ENCODE measurements at places on chromosomes 13 and 19.

GRCh38 chr13:26221399-26221720 is 754 bp downstream of the RNF6 start:
- ATAC-seq = peak; percentile 72

DNA sequence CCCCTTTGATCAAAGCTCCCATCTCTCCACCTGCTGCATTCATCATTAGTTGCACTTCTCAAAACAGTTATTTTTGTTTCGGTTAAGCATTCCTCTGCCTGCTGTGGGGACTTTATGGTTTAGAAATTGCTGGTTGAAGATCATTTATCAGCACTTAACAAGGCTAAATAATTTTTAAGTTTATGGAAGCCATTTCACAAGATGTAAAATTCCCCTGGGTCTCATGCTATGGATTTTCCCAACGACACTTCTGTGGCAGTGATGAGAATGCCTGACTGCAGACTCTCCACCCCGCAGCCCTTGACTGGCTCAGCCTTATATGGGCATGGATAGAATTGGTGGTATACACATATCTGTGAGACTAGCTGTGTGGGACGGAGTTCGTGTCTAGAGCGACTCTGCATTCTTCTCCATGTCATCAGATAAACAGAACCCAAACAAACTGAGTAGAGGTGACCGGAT is 52.8 kb downstream of the COL4A2 start:
- peak; percentile 32 for ATAC-seq

DNA sequence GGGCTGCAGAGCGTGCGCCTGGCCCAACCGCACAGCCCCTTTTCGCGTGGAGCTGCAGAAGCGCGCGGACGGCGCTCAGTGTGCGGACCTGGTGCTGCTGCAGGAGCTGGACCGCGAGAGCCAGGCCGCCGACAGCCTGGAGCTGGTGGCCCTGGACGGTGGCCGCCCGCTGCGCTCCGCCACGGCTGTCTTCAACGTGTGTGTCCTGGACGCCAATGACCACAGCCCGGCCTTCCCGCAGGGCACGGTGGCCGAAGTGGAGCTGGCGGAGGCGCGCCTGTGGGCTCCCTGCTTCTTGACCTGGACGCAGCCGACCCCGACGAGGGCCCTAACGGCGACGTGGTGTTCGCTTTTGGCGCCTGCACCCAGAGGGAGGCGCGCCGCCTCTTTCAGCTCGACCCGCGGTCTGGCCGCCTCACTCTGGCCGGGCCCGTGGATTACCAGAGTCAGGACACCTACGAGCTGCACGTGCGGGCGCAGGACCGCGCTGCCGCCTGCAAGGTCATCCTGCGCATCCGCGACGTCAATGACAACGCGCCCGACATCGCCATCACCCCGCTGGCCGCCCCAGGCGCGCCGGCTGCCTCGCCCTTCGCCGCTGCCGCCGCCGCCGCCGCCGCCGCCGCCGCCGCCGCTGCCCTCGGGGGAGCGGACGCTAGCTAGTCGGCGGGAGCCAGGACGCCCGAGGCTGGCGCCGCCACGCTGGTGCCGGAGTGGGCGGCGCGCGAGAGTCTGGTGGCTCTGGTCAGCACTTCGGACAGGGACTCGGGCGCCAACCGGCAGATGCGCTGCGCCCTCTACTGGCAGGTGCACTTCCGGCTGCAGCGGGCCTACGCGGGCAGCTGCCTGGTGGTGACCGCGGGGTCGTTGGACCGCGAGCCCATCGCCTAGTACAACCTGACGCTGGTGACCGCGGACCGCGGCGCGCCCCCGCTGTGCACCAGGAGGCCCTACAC is 172.2 kb downstream of the OLFM4 start:
- no peak for ATAC-seq

- no peak for ATAC-seq
Observed at GRCh38 chr13:73631411-73631810, 502.8 kb downstream of the KLF12 start.

DNA sequence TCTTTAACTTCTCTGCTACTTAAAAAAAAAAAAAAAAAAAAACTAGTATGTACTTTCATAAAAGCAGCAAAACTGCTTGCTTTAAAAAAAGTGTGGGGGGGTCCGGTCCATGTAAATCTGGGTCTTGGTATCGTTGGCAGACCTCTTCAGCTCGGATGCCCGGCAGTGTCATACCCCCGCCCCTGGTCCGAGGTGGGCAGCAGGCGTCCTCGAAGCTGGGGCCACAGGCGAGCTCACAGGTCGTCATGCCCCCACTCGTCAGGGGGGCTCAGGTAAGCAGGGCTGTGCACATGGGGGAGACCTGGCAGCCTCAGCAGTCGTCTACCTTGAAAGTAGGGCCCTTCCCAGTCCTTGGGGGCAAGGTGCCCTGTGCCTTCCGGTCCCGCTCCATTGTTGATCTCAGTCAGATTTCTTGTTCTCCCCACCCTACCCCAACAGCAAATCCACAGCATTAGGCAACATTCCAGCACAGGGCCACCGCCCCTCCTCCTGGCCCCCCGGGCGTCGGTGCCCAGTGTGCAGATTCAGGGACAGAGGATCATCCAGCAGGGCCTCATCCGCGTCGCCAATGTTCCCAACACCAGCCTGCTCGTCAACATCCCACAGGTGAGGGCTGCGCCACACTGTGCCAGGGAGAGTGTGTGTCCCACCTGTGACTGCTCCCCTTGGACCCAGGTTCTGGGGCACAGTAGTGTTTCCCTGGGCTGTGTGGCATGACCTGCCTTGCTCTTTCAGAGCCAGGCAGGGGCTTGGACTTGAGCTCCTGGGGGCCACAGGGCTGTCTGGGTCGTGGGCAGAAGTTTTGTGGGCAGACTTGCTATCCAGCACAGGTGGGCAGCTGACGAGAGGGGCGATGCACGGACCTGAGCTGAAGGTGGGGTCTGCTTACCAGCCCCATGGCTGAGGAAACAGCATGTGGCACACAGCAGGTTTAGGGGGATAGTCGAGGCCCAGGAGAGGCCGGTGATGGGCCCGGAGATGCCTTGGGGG is 19.4 kb downstream of the TSSK6 start:
- no peak for ATAC-seq

- ATAC-seq = no peak
Observed at GRCh38 chr19:56837492-56838023, 3.0 kb downstream of the PEG3 start.

- peak; percentile 81 for ATAC-seq
Observed at GRCh38 chr13:96958286-96958891, 35.9 kb downstream of the OXGR1 start.

DNA sequence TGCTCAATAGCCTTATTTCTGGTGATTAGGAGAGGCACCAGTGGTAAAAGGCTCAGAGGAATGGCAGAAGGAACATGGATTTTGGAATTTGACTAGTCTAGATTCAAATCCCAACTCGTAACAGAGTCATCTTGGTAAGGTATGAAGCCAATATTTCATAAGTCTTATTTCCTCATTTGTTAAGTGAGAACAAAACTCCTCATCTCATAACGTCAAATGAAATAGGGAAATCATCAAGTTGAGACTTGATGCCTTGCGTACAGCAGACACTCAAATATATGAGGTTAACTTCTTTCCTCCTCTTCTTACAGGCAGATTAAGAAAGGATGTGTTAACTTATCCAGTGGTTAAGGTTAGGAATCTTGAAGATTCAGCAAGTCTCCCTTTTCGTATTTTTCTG is 189.2 kb downstream of the DLEU7 start:
- ATAC-seq = no peak

- ATAC-seq = no peak
Observed at GRCh38 chr19:38394488-38394887, 6.0 kb downstream of the SPRED3 start.

- peak; percentile 51 for ATAC-seq
Observed at GRCh38 chr13:109790942-109791605, 4.7 kb upstream of the IRS2 start.

DNA sequence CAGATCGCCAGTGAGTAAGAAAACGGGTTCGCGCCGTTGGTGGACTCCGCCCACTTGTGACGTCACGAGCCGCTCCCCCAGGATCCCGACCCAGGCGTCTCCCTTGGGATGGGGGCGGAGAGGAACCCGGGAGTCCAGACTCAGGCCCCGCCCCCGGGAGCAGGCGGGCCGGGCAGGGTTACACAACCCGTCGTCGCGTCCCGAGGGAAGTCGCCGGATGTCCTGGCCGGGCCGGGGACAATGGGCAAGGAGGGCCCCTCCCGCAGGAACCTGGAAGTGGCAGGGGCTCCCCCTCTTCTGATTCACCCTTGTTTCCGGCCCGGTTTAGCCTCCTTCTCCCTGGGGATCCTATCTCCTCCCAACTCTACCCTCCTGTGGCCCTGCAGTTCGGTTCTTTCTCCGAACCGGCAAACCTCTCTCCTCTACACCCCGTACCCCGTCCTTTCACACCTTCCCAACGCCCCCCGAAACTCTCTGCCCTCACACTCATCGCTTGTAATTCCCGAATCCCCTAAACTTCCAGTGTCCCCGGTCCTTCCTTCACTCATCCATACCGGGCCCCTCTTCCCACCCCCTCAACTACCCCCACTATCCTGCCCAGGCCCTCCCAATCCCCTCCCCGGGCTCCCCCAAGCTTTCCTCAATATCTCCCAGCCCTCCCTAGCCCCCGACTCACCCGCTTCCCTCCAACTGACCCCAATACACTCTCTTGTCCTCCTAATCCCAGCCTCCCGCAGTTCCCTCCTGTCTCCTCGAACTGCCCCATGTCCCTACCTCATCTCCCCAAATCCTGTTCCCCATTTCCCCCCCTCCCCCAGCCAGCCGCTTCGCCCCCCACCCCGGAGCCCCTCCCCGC is 20.0 kb upstream of the ERCC1 start:
- peak; percentile 74 for ATAC-seq

DNA sequence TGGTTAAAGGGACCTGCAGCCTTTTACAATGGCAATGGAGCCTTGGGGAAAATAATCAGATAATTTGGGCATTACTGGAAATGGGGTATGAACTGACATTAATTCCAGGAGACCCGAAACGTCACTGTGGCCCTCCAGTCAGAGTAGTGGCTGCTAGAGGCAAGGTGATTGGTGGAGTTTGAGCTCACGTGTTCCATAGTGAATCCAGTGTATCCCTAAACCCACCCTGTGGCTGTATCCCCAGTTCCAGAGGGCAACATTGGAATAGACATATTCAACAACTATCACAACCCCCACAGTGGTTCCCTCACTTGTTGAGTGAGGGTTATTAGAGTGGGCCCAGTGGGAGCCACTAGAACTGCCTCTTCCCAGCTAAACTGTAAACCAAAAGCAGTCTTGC is 3.3 kb upstream of the LILRA2 start:
- no peak for ATAC-seq

GRCh38 chr13:113671066-113672001 is 4.3 kb downstream of the GRK1 start:
- ATAC-seq = no peak

DNA sequence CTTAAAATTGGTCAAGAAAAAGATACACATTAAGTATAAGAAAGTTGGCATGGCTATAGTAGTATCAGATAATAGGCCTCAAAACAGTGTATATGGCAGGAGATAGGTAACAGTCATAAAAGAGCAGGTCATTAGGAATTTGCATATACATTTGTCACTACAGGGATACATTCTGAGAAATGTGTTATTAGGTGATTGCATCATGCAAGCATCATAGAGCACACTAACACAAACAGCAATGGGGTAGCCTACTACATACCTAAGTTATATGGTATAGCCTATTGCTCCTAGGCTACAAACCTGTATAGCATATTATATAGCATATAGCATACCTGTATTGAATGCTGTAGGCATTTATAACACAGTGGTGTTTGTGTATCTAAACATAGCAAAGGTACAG is 6.2 kb upstream of the ZNF529 start:
- no peak for ATAC-seq

DNA sequence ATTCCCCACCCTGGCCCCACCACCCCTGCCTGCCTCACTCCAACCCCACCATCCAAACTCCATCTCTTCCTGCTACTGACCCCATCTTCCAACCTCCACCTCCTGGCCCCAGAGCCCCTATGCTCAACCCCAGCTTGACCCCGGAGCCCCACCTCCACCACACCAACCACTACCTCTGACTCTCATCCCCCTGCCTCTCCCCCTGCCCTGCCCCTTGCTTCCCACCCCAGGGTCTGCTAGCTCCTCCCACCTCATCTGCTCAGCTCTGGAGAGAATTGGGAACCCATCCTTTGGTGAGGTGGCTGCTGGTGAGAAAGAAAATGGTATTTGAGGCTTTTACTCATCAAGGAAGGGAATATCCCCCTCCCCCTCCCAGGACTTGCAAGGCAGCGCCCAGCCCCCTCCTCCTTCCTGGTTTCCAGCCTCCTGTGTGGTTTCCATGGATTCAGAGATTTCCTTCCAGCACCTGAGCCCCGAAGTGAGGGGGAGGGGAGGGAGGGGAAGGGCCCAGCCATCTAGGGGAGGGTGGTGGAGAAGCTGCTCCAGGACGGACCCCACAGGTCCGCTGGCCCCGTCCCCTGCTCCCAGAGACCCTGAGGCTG is 11.4 kb upstream of the PEPD start:
- no peak for ATAC-seq

- ATAC-seq = no peak
Observed at GRCh38 chr19:21568816-21569493, 63.6 kb downstream of the ZNF429 start.

GRCh38 chr13:35953537-35954206 is 177.5 kb downstream of the DCLK1 start:
- ATAC-seq = peak; percentile 96

- ATAC-seq = 0 out of 3 replicates have a peak, but pooled peaks have one; percentile 5
Observed at GRCh38 chr19:37654118-37654517, 1.1 kb downstream of the ZFP30 start.

GRCh38 chr19:10543059-10543419 is 665 bp upstream of the ATG4D start:
- no peak for ATAC-seq

- ATAC-seq = peak; percentile 15
Observed at GRCh38 chr19:44748426-44749254, at the start of gene BCL3. Gene BCL3 (plus strand): TSS chr19:44748708. CDS start chr19:44748791, 83 bp downstream.

GRCh38 chr13:65497265-65497664 is 1732.9 kb downstream of the PCDH9 start:
- ATAC-seq = no peak

- no peak for ATAC-seq
Observed at GRCh38 chr19:1522838-1523237, 1.0 kb upstream of the PLK5 start.

GRCh38 chr19:23762548-23762883 is 3.8 kb upstream of the ZNF681 start:
- no peak for ATAC-seq

GRCh38 chr19:51735759-51736449 is 12.1 kb upstream of the HAS1 start:
- ATAC-seq = no peak

- ATAC-seq = no peak
Observed at GRCh38 chr13:26909477-26909876, 148.9 kb upstream of the GPR12 start.

DNA sequence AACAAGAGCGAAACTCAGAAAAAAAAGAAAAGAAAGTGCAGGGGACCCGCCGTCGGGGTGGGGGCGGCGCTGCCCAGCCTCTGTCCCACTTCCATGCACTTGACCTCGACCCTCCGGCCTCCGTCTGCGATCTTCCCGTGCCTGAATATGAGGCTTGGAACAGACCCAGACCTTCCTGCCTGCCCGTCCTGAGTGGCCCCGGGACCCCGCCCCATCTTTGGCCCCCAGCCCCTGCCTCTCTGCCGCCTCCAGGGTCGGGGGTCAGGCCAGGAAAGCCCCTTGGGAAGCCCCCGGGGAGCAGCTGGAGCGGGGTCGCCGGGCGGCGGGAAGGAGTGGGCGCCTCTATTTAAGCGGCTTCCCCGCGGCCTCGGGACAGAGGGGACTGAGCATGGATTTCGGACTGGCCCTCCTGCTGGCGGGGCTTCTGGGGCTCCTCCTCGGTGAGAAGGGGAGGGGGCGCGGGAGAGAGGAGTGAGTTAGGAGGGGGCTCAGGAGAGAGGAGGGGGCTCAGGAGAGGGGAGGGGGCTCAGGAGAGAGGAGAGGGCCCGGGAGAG is at the start of gene MADCAM1:
Gene MADCAM1 (plus strand): TSS at position 375 of the 554 bp plus-strand sequence. CDS start 14 bp downstream, at position 389.
- no peak for ATAC-seq

GRCh38 chr13:65784088-65784816 is 1445.9 kb downstream of the PCDH9 start:
- no peak for ATAC-seq

GRCh38 chr19:6685962-6686627 is 16.1 kb upstream of the TNFSF14 start:
- ATAC-seq = no peak
